ENCODE measurements at places on chromosomes 4 and X.

DNA sequence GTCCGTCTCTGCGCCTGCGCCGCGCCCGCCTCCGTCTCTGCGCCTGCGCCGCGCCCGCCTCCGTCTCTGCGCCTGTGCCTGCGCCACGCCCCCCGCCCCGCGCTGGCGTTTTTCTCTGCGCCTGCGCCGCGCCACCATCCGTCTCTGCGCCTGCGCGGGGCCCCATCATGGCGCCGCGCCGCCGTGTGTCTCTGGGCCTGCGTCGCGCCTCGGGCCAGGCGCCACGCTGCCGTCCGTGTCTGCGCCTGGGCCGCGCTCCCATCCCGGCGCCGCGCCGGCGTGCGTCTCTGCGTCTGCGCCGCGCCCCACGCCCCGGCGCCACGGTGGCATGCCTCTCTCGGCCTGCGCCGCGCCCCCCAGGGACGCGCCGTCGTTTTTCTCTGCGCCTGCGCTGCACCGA lies 51.8 kb upstream of the DUX4 start:
- DNase-seq = no peak

DNA sequence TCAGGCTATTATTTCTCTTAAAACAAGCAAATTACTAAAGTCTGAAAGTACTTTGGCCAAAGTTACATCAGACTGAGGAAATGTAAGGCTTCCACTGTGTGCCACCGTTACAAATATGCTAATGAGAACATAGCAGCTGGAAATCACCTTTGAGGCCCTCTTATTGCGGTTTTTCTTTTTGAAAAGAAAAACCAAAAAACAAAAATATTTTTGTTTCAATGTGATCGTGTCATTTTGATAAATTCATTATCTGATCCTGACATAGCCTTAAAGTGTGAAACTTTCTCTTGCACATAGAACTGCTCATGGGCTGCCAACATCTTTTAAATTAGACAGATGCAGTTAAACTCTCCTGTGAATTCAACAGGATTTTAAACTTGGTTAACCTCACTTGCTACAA lies 2.8 kb upstream of the TIFA start:
- no peak for DNase-seq

- DNase-seq = no peak
Measured at GRCh38 chrX:153333266-153333665, 687 bp upstream of the ZNF275 start.

DNA sequence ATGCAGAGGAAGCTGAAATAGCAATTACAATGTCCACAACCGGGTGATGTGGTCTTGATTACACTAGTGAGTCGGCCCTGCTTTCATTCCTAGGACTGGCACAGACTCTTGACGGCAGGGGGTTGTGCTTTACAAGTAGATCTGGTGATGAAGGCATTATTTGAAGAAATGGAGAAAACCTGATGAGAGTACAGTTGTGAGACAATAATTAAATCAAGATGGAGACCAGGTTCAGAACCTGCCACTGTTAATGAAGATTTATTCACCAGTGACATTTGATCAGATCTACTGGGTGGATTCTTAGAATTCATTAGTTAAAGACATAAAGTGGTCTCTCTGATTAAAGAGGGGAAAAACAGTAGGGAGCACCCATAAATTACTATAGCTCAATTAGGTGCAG lies 747.2 kb downstream of the STPG2 start:
- no peak for DNase-seq

Data from activated T-cell treated with anti-CD3 and anti-CD28 coated beads for 1 hour (primary cell).